ENCODE measurements at places on chromosomes 2 and 18.

DNA sequence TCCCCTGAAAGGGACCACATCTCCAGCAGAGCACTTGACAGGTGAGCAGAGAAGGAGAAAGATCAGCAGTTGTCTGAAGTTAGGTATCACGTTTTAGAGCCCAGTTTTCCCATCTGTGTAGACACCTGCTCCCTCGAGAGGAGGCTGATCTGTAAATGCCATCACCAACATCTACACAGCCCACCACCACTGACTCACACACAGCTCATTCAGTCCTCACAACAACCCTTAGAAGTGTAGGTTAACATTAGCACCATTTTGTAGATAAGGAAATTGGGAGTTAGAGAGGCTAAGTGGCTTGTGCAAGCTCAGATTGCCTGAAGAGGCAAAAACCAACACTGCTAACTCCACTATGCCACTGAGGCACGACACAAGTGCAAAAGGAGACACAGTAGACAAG lies 37.2 kb upstream of the STAT1 start:
- DNase-seq, result no peak

DNA sequence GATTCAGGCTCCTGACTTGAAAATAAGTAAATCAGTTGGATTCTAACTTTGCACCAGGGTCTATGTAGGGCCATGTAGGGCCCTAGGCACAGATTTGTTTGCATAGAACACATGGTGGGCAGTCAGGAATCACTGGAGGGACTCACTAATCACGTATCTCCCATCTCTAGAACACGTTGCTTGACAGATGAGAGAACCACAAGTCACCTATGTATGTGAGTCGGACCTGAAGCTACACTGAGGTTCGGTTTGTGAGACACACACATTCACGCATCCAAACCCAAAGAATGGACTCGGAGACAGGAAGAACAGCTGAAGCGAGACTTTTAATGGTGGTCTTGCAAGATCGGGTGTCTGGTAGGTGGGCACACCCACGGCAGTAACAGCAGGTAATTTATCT lies 157.0 kb downstream of the ZNF516 start:
- no peak for DNase-seq

DNA sequence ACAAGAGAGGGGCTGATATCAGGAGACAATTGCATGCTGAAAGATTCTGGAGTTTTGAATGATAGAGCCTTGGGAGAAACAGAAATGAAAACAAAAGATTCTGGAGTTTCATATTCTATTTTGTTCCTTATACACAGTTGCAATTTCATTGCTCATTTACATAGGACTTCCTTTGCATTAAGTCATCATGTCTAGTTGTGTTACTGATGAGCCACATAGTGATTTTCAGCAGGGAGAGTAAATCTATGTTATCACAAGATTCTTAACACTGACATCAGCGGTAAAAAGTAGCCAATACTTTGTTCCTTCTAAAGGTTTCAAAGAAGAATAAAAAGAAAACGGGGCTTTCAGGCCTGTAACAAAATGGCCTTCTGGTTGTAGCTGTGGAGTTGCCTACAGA lies 7.1 kb downstream of the ADAM17 start:
- no peak for DNase-seq

DNA sequence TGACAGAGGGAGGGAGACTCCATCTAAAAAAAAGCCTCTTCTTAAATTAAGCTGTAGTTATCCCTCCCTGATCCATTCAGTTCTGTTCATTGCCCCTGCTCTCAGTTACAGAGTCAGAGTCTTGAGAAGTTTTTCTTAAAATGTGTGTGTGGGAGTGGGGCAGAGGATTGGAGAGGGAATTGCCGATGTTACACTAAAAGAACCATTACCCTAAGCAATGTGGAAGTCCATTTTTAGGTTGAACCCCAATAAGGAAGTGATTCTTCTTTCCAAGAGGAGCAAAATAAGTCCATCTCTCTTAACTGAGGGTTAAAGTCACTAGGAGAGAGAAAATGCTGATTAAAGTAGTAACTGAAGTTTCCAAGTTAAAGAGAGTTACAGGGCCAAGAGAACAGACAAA lies 21.2 kb upstream of the THOC1 start:
- DNase-seq, result no peak

DNA sequence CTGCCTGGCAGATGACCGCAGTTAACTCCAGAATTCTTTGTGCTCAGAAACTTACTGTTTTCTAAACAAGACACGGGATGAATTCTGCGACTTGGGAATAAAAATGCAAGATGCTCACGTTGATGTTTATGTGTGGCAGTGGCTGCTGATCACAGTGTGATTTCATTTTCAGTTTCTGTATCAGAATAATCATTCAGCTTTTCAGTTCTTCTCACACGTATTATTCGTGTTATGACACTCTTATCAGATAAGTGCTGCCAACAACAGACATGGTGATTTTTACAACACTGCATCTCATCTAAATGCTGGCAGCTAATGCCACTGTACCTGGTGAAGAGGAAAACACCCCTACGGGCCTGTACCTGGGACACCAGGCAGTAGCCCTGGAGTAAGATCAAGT lies 272.9 kb upstream of the REV1 start:
- DNase-seq, result no peak

GRCh38 chr18:68533641-68534040 lies 181.3 kb downstream of the TMX3 start:
- DNase-seq, result no peak

- no peak for DNase-seq
Observed at GRCh38 chr2:239168575-239168974, 232.2 kb downstream of the HDAC4 start.

GRCh38 chr2:127097471-127097765 lies 9.5 kb downstream of the BIN1 start:
- DNase-seq, result no peak

All from right kidney (tissue), 9 donors.